ENCODE measurements at places on chromosomes 16 and 17.

DNA sequence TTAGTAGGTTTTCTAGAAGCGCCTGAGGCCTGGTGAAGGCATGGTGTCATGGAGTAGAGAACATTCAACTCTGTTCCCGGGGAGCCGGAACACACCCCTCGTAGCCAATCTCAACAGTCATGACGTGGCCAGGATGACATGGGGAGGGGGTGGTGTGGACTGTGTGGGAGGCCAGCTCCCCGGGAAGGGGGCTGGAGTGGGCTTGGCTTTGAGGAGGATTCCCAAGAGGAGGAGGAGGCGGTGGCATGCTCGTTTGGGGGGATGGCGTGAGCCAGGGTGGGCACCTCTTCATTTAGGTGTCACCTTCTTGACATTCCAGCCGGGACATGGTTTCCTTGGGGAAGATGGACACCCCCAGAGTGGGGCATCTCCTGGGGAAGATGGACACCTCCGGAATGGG is 257.5 kb downstream of the SEC14L1 start:
- DNase-seq = no peak

- no peak for DNase-seq
Measured at GRCh38 chr16:9913604-9914326, 268.5 kb downstream of the GRIN2A start.

DNA sequence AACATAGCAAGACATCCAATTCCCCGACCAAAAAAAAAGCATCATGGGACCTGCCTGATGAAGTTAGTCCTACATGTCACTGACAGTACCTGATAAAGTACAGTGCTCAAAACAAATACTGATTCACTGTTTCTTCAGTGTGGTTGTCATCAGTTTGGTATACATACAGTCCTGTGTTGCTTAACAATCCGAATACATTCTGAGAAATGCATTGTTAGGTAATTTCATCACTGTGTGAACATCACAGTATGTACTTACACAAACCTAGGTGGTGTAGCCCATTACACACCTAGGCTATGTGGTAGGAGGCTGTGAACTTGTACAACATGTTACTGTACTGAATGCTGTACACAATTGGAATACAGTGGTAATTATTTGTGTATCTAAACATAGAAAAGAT is 19.0 kb upstream of the FA2H start:
- no peak for DNase-seq

DNA sequence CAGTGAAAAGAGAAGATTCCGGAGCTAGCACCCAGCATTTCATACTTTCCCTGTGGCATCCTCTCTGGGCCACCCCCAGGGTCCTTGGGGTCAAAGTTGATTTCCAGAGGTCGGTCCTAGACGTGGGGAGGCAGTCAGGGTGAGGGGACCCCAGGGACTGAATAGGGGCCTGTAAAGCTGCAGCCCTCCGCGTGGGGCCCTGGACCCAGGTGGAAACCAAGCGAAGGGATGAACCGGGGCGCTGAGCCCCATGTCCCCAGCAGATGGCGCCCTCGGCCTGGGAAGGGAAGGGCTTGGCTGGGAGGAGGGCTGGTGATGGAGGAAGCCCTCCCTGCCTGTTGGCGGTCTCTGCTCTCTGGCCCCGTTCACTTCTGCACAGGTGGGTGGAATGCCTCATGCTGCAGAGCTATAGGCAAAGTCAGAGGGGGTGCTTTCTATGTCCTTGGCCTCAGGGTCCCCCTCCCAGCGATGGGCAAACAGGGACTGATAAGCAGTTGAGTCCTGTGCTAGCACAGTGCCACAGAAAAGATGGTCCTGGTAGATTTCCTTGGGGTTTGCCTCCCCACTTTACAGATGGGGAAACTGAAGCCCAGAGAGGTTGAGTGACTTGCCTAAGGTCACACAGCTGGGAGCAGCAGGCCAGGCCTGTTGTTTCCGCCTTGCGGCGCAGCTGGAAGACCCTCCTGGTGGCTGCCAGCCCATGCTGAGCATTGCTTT is 163.4 kb upstream of the CIBAR2 start:
- DNase-seq = peak; percentile 67

GRCh38 chr17:34287875-34288274 is 2.3 kb downstream of the CCL11 start:
- DNase-seq = no peak

DNA sequence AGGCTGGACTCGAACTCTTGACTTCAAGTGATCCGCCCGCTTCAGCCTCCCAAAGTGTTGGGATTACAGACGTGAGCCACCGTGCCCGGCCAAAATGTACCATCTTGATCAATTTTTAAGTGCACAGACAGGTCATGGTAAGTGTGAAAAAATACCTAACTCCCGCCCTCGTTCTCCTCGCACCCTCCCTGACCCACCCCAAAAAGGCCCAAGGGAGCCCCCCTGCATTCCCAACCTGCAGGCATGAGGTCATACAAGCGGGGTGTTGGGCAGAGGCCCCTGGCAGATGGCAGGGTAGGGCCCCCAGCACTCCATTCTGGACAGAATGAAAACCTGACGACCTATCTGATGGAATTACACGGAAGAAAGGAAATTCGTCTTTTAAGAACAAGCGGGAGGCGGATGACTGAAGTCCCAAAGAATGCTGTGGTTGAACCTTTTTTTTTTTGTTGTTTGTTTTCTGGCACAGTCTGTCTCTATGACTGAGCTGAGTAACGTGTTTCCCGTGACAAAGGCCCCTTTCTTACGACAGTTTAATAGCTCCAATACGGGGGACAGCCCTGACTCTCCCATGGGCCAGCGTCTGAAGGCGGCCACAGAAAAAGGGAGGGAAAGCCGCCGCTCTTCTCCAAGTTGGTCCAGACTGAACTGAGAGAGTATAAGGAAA is 376.4 kb downstream of the SLC39A11 start:
- no peak for DNase-seq

DNA sequence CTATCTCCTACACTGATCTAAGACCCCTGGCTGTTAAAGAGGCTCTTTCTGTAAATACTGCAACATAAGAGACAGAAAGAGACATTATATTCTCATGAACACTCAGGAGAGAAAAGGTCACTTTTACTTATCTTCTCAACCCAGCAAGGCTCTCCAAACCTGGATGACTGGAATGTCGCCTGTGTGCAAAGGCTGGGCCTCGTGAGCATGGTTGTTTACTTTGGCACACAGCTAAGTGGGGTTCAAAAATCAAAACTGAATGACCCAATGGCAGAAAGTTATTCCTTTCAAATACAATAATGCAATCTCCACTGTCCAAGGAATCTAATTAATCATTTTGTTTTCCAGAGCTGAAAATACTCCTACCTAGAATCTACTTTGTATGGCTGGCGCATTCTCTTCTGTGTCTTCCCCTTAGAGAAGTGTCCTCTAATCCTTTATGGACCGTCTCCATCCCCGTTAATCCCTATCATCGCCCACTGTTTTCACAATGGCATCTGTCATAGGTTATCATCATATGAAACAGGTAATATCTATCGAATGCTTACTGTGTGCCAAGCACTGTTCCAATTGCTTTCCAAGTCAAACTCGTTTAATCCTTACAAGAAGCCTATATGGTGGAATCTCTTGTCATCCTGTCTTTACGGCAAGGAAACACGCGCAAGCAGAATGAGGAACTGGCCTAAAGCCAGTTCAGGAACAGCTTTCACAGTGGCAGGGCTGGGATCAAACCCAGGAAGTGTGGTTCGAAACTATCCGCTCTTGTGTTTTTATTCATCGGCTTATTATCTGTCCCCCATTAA is 1.3 kb downstream of the SLX4 start:
- no peak for DNase-seq

DNA sequence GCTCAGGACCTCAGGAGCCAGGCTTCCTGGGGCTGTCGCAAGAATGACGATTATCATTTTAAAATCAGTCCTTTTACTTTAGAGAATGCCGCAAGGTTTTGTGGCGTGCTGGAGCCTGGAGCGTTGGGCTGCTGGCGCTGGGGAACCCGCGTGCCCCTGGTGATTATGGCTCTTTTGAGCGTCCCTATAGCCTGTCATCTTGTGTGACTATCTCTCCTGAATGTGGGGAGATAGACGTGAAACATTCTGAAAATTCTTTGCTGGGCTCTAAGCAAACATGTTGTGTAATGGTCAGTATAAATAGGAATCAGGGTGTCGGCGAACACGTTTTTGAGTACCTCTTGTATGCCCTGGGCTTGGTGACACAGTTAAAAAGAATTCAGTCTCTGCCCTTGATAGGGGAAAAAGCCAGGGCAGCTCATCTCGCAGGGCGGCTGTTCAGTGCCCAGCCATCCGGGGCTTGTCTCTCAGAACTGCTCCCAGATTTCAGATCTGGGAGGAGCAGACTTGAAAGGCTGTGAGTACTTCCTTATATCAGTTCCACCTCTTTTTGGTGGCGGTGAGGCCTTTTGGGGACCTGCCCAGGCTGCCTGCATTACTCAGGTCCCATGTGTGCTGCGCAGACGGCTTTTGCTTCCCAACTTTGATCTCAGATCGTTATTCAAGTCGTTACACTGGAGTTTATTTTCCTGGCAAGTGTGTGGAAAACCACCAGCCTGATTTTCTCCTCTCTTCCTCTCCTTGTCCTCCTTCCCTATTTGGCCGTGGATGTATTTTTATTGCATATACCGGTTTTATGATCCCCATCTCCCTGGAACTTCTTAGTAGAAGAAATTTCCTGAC is 973 bp downstream of the SLC7A6 start:
- peak; percentile 34 for DNase-seq

DNA sequence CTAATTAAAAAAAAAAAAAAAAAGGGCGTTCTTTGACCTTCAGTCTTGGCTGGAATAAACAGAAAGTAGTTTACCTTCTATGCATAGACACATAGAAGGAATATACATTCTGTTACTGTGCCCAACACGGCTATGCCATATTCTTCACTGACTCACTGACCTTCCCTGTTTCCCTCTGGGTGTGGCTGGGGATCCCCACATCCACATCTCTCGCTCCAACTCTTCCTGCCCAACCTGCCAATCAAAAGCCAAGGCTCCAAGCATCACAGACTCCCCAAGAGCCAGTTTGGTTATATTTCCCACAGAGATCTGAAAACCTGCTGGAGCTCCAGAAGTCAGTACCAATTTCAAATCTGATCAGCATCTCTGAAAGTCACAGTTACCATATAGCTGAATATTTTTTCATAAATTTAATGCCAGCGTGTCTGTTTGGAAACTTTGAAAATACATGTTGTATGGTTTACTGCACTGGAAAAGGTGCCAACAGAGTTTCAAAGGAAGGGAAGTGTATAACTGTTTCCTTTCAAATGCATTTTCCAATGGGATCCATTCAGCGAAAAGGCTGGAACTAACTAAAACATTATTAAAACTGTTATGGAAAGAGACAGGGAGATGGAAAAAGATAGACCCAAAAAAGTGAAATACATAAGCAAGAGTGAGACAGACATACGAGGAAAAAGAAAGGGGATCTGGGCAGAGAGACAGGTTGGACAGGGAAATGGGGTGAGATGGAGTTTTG is 91.8 kb downstream of the SMG6 start:
- DNase-seq = no peak

GRCh38 chr17:67435122-67435521 is 58.0 kb downstream of the PITPNC1 start:
- no peak for DNase-seq

GRCh38 chr17:41975099-41976083 is 8.8 kb downstream of the CNP start:
- DNase-seq = no peak

DNA sequence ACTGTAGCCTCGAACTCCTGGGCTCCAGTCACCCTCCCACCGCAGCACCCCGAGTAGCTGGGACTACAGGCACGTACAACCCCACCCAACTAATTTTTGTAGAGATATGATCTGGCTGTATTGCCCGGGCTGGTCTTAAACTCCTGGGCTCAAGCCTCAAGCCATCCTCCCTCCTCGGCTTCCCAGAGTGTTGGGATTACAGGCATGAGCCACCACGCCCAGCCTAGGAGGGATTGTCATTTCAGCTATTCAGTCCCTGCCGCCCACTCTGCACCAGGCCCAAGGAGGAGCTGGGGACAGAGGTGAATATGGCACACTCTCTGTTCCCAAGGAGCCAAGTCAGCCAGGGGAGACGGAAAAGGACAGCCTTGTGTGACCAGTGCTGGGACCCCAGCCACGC is 256.2 kb downstream of the PARN start:
- no peak for DNase-seq

DNA sequence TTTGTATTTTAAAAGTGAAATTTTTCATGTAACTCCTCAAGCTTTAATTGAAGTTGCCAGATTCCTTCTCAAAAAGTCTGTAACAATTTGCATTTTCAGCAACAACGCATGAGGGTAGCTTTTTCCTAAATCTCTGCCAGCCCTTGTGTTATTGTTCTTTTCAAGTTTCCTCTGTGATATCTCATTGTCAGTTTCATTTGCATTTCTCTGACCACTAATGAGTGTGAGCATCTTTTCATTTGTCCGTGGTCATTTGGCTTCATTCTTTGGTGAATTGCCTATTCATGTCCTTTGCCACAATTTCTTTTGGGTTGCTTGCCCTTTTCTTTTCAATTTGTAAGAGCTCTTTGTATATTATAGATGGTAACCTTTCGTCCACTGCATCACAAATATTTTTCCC is 68.0 kb upstream of the NKD1 start:
- DNase-seq = no peak

- no peak for DNase-seq
Measured at GRCh38 chr16:55130456-55130855, 193.5 kb upstream of the IRX6 start.

GRCh38 chr16:49275050-49275730 is 6.4 kb downstream of the CBLN1 start:
- DNase-seq = no peak

GRCh38 chr16:83924686-83925085 is 25.8 kb downstream of the MLYCD start:
- DNase-seq = no peak

- no peak for DNase-seq
Measured at GRCh38 chr16:57377080-57377841, 5.0 kb downstream of the CX3CL1 start.

- DNase-seq = no peak
Measured at GRCh38 chr17:73278465-73279453, 17.1 kb upstream of the CPSF4L start.

- no peak for DNase-seq
Measured at GRCh38 chr17:80223142-80223815, 3.1 kb downstream of the SLC26A11 start.

DNA sequence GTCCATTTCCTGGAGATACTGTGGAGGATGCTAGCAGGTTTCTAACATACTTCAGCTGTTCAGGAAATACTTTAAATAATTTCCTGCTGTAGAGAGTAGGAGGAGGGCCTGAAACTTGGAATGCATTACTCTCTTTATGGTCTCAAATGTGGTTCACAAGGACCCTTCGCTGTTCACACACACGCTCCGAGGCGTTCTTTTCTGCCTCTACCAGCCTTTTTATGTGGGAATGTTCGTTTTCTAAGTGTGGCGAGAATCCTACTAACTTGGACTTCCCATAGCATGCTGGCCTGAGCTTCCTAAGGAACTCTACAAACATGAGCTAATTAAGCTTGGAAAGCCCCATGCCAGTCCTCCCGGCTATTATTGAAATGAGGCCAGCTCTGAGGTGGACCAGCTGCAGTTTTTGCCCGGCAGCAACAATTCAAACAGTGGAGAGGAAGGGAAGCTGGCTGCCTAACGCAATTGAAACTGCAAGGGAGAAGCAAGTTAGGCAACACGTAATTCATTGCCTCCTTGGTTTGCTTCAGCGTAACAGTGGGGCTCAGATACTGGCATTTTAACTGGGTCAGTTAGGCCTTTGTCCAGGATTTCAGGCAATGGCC is 18.9 kb downstream of the KPNA2 start:
- DNase-seq = peak; percentile 57
